C1 segment of cervical spinal cord (tissue), 14 donors: ENCODE measurements at places on chromosomes 7 and 10.
A peak's percentile ranks its signal among the peaks of the same experiment; 100 is the strongest.

GRCh38 chr7:43954524-43955228 lies 28.4 kb downstream of the UBE2D4 start:
- no peak for DNase-seq

DNA sequence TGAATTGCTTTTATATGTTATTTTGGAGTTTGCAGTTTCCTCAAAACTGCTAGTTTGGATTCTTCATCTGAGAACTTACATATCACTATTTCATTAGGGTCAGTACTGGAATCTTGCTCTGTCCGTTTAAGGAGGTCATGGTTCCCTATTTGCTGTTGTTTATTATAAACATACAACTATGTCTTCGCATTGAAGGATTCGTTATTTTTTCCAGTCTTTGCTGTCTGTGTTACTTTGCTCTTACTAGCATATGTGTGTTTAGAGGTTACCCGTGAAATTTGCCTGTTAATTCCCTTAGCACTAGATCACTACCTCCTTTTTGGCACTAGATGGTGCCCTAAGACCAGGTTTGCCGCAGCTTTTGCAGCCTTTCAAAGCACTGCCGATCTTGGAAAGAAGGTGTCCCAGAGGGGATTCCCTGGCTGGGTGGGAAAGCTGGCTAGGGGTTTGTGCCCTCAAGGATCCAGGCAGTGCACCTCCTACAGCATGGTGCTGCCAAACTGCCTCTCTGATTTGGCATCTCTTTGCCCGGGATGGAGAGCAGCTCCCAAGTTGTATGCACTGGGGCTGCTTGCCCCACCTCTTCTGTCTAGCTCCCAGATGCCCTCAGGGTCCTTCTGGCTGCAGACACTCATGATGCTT lies 103.1 kb upstream of the APBB1IP start:
- no peak for DNase-seq

DNA sequence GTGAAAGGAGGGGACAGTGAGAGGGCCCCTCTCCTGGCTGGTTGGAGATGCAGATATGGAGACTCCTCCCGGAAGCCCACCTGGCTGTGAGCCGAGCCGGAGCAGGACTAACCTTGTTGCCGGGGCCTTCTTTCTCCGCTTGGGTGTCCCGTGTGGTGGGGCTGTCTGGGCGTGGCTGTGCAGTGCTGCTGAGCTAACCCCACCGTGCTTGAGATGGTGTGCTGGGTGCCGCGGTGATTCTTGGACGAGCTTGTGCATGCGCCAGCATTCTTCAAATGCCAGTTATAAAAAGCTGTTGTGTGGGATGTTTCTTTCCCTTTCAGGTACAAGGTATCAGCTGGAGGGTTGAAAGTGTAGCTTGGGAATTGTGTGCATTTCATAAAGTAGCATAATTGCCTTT lies 48.8 kb downstream of the DAGLB start:
- DNase-seq: no peak

DNA sequence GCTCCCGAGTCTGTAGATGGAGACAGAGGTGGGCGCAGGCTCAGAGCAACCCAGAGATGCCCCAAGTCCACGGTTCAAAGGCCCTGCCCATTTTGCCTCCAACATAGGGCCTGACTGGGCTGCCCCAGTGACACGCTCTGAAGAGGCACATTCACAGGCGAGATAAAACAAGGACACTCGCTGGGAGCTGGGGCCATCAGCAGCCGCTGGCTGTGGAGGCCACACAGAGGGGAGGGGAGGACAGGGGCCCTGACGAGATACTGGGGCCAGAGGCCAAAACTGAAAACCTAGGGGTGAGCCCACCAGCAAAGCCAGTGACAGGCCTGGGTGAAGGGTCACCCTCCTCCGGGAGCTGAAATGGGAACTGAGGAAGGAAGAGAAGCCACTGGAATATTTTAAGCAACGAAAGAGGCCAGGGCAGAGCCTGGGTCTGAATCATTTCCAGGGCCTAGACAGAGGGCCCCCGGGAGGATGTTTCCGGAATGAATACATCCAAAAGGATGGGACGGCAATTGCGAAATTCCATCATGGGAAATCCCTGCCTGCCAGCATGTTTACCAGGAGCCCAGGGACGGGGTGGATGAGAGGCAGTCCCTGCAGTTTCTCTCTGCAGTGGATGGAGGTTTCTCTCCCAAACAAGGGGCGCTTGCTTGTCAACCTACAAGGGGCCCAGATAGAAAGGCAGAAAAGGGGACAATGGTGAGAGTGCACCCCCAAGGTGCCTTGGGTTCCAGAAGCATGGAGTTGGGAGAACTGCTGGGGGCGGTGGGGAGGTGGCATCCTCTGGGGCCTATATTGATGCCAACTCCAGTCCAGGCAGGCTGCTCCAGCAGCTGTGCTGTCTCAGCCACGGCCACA lies 29.0 kb upstream of the HSPA12A start:
- DNase-seq: no peak

- DNase-seq: no peak
These were observed 220.5 kb downstream of the LHFPL3 start for GRCh38 chr7:104548861-104549260.

DNA sequence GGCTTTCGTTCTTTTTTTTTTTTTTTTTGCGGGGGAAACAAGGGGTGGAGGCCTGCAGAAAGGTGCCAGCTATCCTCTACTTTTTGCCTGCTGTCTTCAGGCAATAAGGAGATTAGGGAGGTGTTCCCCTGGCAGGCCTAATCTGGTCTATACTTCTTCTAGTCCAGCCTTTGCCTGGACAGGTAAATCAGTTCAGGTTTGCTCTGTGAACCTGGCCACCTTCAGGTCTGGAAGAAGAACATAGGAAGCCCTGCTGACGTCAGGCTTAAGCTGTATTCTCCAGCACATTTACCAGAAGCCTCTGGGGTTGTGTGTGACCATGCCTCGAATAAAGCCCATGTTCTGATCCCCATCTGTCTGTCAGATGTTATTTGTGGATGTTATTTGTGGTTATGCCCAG lies 115.4 kb downstream of the SDK1 start:
- no peak for DNase-seq

DNA sequence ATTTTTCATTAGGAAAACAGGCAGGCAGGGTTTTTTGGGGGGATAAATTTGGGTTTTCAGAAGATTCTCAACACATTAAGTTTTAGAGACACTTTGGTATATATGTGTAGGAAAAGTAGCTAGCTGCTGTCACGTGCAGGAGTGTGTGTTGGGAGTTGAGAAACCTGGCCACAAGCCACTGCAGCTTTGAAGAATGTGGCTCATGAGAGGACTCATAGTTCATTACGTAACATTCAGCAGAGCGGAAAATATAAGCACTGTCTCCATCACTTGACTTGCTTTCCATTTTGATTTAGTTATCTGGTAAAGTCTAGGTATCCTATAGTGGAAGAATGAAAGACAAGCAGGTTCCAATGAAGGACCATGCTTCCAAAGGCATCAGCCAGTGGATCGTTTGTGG lies 31.2 kb downstream of the SMNDC1 start:
- peak; percentile 20 for DNase-seq

DNA sequence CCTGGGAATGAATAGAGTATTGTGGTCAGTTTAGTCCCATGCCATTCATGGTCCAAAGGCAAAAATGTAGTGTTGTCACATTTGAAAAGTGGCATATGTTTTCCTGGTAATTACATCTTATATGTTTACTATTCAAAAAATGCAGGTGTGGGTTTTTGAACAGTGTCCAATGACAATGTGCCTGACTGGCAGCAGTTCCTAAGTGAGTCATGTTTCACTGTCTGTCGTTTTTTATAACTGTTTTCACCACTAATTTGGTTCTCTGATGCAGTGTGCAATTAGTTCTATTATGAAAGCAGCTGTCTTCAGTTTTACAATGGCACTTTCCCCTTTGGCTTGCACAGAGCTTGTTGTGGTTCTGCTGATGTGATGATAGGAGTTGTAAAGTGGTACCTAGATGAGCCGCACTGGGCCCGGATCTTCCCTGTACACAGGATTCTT lies 162.3 kb downstream of the SEM1 start:
- DNase-seq: no peak

DNA sequence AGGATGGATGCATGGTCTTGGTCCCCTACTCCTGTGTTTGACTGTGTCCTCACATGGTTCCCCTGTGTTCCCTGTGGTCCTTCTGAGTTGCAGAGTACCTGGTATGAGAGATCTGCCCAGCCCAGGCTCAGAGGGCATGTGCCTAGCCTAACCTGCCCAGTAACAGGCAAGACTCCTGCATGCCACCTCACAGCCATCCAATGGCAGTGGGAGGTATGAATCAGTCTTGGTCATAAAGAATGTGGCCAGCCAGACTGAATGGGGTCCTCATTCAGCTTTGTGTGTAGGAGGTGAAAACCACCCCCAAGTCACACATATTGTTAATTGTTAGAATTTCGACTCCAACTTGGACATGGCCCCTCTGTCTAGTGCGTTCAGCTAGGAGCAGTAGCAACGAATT lies 17.2 kb upstream of the GPR158 start:
- no peak for DNase-seq

GRCh38 chr7:35728412-35729060 lies 33.6 kb upstream of the HERPUD2 start:
- DNase-seq: no peak

DNA sequence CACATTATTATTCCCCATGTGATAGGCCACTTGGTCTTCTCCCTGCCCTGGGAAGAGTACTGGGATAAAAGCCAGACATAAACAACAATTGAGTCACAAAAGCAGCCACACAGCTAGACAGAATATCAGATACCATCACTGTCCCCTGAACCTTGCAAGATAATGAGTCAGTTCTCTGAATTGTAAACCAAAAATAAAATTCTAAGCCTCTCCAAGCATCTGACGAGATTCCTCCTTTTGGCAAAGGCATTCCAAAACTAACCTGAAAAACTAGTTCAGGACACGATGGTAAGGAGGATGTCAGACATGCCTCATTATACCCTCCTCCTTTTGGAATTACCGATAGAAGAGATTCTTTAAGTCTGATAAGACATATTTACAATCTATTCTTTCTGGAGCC lies 450.7 kb downstream of the HTR7 start:
- DNase-seq: no peak

GRCh38 chr10:85667638-85668233 lies 698.9 kb downstream of the GRID1 start:
- no peak for DNase-seq

- DNase-seq: no peak
These were observed 1.6 kb upstream of the IDI1 start for GRCh38 chr10:1050554-1050953.

- no peak for DNase-seq
These were observed 100.4 kb upstream of the DDC start for GRCh38 chr7:50665403-50666123.

DNA sequence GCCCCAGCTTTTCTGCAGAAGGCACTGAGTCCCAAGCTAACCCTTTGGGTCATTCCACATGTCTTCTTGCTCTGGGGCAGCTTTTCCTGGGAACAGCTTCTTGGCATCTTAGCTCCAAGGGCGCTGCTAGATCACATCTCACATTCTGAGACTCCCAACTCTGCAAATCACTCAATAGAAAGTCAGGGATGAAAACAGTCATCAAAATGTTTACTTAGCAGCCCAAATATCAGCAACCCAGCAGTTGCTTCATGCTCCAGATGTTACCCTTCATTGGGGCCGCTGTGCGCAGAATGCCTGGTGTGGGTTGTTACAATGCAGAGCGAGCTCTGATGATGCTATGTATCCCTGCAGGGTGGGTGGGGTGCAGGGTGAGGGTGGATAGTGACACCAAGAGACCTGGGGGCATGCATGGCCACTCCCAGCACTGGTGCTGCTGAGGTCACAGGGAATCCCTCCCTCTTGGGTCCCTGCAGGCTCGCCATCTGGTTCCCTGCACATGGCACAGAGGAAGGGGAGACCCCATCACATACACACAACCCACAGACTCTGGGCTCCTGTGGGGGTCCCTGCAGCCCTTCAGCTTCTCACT lies 19.0 kb downstream of the WDFY4 start:
- no peak for DNase-seq

DNA sequence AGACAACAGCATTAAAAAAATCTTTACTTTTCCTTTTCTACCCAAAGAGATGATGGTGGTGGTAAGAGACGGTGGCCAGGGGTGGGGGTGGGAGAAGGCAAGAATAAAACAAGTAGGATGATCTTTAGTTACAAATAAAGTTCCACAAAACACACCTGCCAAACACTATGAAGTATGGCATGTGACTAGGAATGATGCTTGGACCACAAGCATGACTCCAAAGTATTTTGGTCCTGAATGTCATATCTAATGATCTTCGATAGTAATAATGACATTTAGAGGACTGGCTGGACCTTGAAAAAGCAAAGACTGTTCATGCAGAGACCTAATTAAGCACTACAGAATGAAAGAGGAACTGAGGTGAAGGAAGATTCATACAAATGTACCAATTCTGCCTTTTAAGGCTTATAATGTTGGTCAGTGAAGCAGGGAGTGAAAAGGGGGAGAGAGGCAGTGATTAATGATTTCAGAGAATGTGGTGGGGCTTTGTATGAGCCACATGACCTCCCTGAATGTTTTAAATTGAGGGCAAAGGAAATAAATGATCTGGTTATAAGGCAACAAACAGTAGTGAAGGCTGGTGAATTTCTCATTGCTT lies 29.6 kb upstream of the DKK1 start:
- DNase-seq: no peak

DNA sequence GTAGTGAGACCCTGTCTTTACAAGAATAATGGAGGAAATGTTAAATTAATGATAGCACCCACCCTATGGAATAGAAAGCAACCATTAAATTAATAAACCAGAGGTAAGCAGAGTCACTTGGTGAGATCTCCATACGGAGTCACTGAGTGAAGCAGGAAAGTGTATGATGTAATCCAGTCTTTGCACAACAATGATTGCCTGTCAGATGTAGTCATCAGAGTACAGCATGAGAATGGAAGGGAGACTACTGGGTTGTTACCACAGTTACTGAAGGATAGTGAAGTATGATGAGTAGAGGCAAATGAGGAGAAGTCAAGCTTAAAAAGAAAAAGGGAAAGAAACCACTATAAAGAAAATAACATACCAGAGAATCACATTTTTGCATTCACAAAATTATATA lies 371.9 kb upstream of the SHH start:
- no peak for DNase-seq

DNA sequence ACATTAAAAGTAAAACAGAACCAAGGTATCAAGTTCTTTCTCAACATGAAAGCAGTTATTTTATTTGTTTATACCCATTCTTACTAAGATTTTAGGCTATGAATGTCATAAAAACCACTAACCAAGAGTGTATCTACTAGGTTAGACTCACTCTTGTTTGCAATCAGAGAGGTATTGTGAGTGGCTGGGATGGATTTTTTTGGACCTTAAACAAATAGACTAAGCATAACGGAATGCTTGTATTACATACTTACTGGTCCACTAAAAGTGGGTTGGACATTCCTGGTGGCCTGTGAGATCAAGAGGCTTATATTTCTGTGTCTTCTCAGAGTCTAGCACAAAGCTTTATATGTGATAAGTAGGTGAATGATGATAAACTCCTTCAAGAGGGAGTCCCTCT lies 32.6 kb upstream of the CBLL1 start:
- DNase-seq: no peak
